ENCODE measurements at places on chromosomes 1 and 21.

DNA sequence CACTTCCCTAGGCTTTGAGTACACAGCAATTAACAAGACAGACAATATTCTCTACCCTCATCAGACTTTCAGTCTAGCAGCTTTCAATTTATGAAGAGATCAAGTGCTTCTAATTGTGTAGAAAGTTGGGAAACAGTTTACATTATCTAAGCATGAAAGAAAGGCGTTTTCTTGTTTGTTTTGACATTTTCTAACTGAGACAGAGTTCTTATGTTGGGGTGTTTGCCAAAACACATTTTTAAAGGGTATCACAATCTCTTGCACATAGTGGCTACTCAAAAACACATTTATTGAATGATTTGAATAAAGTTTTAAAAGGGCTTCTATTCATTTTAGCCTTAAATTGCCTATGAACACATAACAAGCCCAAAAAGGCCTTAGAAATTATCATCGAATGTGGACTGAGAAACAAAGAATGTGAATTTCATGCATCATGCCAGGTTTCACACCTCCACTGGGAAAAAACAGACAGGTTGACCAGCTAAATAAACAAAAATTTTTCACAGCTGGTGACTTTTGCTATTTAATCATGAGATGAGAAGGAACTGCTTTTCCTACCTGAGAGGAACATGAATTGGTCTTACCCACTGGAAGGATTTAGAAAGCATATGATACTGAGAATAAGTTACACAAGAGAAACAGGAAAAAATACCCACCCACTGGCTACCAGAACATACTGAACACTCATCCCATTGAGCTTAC, 394.5 kb upstream of the PKN2 start:
- no peak for DNase-seq

DNA sequence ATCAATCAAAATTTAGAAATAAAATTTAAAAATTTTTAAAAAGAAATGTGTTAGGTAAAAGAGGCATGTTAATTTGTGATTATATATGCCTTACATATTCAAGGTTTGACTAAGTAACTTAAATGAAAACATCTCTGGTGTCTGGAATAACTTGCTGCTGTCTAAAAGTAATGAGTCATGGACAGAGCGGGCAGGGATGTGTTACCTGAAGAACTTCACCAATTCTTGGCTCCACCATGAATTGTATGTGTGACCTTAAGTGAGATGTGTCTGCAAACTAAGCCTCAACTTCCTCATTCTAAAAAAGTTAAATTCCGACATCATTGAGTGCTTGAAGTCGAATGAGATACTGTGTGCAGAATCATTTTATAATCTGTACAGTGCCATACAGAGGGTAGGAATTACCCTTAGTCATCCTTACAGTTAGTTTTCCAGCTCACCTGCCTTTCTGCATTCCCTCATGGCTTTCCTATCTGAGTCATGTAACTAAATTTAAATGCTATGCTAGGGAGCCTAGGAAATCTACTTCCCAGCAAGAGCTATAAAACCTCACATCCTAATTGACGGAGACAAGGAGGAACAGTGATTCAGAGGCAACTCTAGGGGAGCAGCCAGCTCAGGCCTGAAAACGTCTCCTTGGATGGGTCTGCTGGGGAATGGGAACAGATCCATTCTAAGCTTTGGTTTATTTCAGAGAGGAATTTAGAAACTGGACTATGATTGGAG, 100.7 kb upstream of the TSPAN2 start:
- DNase-seq, result no peak

GRCh38 chr1:163824490-163824889, 502.7 kb downstream of the NUF2 start:
- DNase-seq, result no peak

GRCh38 chr21:23021481-23021880, 2023.3 kb downstream of the NCAM2 start:
- DNase-seq, result no peak

DNA sequence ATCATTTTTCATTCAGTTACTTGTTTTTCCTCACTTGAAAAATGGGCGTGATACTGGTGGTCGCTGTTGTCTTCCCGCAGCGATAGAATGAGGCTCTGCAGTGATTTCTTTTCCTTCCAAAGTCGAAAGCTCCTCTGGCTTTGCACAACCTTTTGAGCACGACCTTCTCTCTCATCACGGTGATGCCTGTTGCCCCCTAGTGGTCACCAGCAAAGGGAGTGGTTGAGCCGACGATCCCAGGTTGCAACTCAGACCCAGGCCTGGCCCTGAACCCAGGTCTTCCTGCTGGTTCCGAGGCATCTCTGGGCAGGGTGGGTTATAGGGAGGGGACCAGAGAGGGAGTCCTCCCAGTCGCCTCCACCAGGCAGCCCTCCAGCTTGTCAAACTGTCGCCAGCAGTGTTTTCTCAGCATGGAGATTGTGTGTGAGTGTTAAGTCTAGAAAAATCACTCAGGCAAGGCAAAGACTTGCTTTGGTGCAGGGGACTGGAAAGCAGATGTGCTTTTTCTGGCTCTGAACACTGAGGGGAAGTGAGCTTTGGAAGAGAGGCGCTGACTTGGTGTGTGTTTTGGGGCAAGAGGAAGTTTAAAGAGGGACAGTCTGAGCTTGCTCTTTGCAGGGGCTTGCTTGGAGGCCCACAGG, 285.3 kb downstream of the CAMTA1 start:
- peak; percentile 85 for DNase-seq

GRCh38 chr21:23949493-23949892, 1657.8 kb downstream of the MRPL39 start:
- DNase-seq, result no peak

- no peak for DNase-seq
These were observed 34.5 kb downstream of the EPHX1 start for GRCh38 chr1:225844236-225845061.

DNA sequence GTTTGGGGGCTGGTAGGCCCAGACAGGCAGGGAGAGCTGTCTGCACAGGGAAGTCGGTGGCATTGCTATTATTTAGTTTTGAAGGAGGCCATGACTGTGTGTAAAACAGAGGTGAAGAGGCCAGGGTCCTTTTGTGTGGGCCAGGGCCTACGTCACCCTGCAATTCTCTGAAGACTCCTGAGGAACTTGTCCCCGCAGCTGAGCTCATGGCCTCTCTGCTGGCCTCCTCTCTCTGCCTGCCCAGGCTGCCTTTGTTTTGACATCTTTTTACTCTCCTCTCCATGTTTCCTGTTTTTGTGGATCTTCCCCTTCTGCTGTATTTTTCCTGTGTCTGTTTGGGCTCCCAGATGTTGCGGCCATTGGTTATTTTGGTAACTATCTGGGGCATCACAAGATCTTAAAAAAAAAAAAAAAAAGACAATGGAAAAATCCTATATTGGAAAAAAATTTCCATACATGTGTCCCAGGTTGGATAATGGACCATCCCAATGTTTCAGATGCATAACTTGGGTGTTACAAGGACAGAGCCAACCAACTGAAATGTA, 280.7 kb downstream of the RPS6KC1 start:
- no peak for DNase-seq

DNA sequence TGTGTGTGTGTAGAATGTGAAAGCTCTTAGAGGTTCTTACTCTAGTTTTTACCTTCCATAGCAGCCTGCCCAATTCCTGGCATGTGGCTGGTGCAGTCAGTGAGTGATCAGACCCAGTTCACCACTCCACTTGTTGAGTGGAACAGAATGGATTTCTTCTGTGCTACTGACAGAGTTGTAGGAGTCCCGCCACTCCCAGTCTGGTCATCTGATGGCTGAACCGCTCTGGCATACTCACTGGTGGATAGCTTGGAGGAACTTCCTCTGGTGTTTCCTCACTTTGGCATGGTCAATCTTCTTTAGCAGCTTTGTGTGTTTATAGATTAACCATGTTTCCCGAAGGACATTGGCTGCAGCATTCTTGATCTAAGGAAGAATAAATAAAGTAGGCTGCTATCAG, 106.7 kb upstream of the ADAR start:
- no peak for DNase-seq

DNA sequence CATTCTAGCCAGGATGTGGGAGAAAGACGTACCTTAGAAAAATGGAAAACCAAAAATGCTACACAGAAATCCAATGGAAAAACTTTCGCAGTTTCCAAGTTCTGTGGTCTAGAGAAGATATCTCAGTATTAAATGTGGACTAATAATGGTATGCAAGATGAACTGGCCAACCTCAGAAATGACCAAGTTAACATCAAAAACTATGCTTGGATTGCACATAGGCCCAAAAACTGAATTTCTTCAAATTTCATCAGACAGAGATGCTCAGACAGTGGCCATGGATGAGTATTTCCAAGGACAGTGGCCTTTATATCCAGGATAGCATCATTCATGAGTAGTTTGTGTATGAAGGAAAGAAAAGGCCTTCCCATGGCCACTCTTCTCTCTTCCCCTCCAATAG, 132.2 kb downstream of the TIAM1 start:
- no peak for DNase-seq

GRCh38 chr1:197480446-197480845, 212.4 kb downstream of the CRB1 start:
- DNase-seq, result no peak

- no peak for DNase-seq
These were observed 26.9 kb upstream of the DDR2 start for GRCh38 chr1:162605225-162605927.

DNA sequence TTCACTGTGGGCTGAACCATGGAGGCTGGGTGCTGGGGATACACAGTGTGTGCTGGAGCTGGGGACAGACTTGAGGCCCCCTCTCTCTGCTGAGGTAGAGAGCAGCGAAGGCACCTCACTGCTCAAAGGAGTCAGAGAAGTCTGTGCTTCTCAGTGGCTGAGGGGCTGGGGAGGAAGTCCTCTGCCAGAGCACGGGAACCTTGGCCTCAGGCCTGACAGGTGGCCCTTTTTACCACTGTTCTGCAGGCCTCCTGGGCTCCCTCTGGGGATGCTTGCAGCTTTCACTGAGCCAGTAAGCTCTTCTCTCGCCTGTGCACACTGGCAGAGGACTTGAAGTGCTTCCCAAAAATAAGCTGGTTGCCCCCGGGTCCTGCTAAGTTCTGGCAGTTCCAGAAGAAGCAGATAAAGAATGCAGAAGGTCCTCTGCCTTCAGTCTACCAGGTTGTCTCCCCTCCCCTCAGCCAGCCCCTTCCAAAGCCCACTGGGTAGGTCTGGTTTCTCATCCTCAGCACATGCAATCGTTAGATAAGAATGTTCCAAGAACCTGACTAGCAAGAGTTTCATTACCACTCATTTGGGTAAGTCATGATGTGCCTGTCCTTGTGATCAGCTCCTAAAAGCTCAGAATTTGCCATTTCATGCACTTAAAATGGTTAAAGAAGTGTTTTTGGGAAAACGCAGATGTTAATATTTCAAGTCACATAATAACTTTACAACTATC, 53.9 kb downstream of the TENT5C start:
- DNase-seq, result no peak

- no peak for DNase-seq
These were observed 14.0 kb downstream of the SESN2 start for GRCh38 chr1:28273216-28273860.

- no peak for DNase-seq
These were observed 50.0 kb downstream of the MRPL37 start for GRCh38 chr1:54249819-54250435.

GRCh38 chr1:115793162-115793561, 24.6 kb upstream of the CASQ2 start:
- no peak for DNase-seq

- no peak for DNase-seq
These were observed 30.5 kb downstream of the PIGK start for GRCh38 chr1:77188770-77189169.

- DNase-seq, result no peak
These were observed 659 bp downstream of the AGO1 start for GRCh38 chr1:35883635-35884101.

DNA sequence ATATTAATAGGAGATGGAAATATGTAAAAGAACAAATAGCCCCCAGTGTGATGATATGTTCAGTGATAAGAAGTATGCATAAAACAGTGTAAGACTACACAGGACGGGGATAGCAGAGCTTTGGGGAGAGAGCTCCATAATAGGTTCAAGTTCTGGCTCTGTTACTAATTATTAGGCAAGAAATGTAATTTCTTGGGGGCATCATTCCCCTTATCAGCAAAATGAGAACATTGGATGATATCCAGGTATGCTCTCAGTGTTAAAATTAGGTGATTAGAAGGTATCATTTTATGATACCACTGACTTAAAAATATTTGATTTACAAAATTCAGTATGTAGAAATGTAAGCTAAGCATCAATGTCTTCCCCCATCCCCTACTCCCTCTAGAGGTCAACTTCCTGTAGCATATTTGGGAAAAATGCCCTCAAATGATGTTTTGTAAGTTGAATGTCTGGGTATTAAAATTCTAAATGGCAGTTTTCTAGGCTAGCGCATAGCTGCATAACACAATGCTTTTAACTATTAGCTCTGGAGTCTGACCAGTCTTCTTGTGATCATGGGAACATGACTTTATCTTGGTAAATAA, 585.7 kb upstream of the CAMK1G start:
- no peak for DNase-seq

- no peak for DNase-seq
These were observed 9.4 kb downstream of the ATAD3A start for GRCh38 chr1:1521331-1521730.

- no peak for DNase-seq
These were observed 71.4 kb downstream of the DIRAS3 start for GRCh38 chr1:67978890-67979516.

- DNase-seq, result no peak
These were observed 572 bp downstream of the LPGAT1 start for GRCh38 chr1:211830055-211830327.

GRCh38 chr1:46131712-46132528, 509 bp downstream of the PIK3R3 start:
- DNase-seq, result no peak

DNA sequence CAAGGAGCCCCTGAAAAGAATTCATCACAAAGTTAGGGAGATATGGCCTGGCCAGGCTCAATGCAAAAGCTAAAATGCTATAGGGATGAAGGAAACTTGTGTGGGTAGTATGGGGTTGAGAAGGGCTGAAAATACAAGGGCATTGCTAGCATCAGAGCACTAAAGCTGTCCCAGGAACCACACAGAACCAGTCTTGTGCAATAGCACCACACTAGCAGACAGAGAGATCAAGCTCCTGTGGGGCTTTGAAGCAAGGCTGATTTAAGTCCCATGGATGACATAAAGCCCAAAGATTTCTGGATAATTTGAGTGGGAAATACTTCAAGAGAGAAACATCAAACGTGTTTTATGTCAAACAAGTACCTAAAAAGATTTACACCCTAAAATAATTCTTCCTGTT, 97.1 kb downstream of the VAV3 start:
- DNase-seq, result no peak

DNA sequence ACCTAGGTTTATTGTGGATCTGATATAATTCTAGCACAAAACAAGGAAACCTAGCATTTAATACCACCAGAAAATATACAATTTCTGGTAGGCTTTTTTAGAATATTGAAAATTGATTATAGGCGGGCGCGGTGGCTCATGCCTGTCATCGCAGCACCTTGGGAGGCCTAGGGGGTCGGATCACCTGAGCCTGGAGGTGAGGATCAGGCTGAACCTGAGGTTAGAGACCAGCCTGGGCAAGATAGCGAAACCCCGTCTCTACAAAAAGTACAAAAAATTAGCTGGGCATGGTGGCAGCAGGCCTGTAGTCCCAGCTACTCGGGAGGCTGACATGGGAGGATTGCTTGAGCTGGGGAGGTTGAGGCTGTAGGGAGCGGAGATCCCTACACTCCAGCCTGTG, 948 bp upstream of the COP1 start:
- DNase-seq, result no peak

GRCh38 chr1:158227904-158228623, 26.2 kb upstream of the CD1A start:
- DNase-seq, result no peak

Measured in retina (tissue), 1 donor.